ENCODE measurements at places on chromosomes 11 and 22.

- no peak for DNase-seq
Observed at GRCh38 chr11:109197656-109198055, 224.3 kb upstream of the C11orf87 start.

DNA sequence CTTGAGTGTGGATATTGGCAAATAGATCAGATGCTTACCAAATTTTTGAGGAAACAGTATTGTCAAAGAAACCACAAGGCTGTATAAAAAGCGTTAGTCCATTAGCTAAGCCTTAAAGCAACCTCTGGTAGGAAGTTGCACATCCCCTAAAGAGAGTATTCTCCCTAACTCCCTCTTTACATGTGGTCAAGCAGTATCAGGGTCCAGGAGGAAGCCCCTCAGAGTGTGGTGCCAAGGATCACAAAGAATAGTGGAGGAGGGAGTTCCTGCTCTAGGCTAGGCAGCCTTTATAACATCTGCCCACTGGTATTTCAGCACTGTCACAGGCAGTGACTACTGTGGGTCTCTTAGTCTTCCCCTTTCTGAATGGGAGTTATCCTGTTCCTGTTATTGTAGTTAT lies 18.8 kb upstream of the AMPD3 start:
- DNase-seq = no peak

- DNase-seq = no peak
Observed at GRCh38 chr22:47292546-47293320, 530.3 kb downstream of the TBC1D22A start.

- DNase-seq = peak; percentile 76
Observed at GRCh38 chr11:67303132-67303834, at the start of gene SSH3. TSS of gene SSH3 (plus strand) at chr11:67303530. CDS start at chr11:67303626, 96 bp downstream.

GRCh38 chr22:42561856-42562255 lies 8.1 kb downstream of the SERHL2 start:
- no peak for DNase-seq

- DNase-seq = no peak
Observed at GRCh38 chr11:48020092-48020755, 39.9 kb downstream of the PTPRJ start.

GRCh38 chr11:126893796-126894195 lies 106.8 kb downstream of the KIRREL3 start:
- no peak for DNase-seq

DNA sequence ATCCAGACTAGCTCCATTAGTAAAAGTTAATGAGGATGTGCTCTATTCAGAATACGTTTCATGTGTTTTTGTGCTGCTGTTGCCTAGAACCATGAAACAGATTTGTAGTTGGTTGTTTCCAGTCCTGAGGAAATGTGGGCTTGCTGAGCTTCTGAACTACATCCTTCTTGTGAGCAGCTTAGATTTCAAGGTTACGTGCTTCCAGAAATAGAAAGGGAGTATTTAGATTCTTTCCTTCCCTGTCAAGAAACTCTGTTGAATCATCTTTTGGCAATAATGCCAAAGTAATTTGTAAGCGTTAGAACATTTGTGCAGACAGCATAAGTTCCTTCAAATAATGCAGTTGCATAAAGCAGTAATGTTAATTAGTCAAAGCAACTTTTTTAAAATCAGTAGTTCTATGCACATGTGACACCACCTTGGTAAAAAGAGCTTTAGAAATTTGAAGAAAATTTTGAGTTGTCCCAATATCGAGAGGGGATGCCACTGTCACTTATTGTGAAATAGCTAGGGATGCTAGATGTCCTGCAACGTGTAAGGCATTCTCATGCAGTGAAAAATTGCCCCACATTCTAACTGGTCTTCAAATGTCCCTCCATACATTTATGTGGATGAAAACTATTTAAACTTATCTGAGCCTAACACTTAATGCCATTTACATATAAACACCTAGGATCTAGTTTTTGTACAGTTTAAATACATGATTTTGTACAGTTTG lies 169.6 kb downstream of the ETS1 start:
- no peak for DNase-seq

GRCh38 chr11:114163830-114164401 lies 104.4 kb downstream of the ZBTB16 start:
- peak; percentile 66 for DNase-seq

DNA sequence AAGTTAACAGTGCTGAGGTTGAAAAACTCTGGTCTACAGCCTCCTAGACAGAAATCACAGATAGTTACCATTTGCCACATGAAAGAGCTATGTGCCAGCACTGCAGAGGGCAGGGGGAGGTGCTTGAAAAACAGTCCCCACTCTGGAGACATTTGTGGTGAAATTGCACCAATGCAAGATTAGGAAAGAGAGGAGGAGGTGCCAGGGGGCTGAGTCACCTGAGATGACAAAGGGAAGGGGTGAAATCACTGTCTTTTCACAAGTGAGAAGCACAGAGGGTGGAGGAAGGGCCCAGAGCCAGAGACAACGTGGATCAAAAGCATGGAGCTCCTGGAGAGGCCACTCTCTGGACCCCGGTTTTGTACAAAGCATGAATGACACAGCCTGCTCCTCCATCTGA lies 196.3 kb downstream of the BUD13 start:
- DNase-seq = no peak

- no peak for DNase-seq
Observed at GRCh38 chr11:9459667-9460321, 1.0 kb upstream of the ZNF143 start.

DNA sequence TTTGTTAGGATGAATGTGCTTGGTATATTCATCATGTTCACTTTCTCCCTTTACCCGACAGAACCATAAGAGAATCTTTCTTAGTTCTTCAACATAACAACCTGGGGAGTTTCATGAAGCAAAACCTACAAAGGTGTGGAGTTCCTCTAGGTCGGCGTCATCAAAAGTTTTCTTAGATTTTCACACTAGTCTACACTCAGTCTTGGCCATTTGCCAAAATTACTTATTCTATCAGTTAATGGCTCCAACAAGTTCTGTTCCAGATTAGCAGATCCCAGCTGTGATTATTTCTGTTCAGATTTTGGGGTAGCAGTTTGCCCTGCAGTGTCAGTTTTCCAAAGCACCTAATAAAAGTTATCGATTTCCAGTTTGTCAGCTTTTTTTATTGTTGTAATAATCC lies 935.8 kb upstream of the RAG2 start:
- DNase-seq = no peak

GRCh38 chr11:120271672-120272071 lies 31.7 kb downstream of the POU2F3 start:
- DNase-seq = no peak

GRCh38 chr11:95565724-95566141 lies 223.8 kb downstream of the FAM76B start:
- DNase-seq = no peak

GRCh38 chr11:76823481-76824028 lies 37.2 kb upstream of the ACER3 start:
- no peak for DNase-seq

- DNase-seq = no peak
Observed at GRCh38 chr11:80041136-80042000, 600.5 kb upstream of the TENM4 start.

DNA sequence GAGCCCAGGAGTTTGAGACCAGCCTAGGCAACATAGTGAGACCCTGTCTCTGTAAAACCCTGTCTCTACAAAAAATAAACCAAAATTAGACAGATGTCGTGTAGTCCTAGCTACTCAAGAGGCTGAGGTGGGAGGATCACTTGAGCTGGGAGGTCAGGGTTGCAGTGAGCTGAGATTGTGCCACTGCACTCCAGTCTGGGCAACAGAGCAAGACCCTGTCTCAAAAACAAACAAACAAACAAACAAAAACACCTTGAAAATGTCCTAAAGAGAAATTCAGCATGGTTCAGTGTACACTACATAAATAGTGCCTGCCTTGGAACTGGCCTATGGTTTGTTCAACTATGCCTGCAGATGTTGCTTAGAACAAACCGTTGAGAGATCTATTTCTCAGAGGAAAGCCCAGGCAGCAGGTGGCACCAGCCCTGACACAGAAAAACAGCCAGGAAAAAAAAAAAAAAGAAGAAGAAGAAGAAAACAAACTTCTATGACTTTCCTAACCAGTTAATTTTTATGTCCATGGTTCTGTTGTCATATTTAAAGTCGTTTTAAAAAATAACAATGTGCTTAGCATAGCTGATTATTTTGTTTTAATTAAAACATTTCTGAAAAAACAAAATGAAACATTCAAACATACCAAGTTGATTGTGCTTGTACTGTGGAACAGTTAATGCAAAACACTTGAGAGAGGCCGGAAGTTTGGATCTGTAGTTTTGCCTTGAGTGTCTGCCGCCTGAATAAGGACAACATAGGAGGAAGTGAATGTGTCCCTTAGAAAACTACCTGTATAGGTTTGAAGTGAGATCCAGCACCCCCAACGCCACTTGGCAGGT lies 5.4 kb downstream of the KREMEN1 start:
- no peak for DNase-seq

DNA sequence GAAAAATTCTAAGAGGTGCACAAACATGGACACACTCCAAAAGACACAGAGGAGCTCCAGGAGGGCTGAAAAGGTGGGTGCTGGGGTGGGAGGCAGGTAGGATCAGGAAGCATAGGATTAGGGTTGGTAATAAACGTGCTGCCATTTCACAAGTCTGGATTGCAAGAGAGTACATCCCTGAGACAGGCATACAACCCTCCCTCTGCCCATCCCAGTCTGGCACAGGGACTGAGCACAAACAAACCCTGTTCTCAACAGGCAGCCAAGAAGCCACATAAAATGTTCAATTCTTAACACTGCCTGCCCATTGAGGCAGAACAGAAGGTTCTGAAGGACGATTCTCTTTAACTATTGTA lies 18.5 kb downstream of the SLC35F2 start:
- DNase-seq = no peak

- no peak for DNase-seq
Observed at GRCh38 chr11:13713982-13714381, 45.5 kb downstream of the FAR1 start.

DNA sequence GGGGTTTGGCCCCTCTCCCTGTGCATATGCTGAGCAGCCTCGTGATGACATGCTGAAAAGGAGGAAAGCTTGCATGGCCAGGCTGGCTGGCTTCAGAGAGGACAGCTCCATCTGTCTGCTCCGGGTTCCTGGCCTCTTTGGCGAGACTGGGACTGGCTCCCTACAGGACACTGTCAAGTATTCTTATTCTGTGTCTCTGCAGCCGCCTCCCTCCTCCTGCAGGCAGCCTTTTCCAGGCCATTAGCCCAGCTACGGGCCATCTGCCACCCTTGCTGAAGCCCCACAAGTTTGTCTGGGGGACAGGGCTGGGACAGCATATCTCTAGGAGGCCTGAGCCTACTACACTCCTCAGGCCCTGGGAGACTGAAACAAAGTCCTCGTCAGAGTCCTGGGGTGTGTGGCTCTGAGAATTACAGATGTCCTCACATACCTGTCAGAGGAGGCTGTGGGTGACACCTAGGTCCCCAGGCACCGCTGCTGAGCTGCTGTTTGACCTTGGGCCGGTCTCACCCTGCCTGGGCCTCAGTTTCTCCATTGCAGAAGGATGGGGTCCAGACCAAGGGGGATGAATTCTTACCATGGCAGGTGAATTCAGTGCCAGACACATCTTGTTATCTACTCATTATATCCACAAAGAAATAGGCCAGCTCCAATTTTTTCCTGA lies 11.0 kb downstream of the MRGPRG start:
- peak; percentile 46 for DNase-seq

- DNase-seq = no peak
Observed at GRCh38 chr11:65891219-65892136, 1.0 kb downstream of the CCDC85B start.

DNA sequence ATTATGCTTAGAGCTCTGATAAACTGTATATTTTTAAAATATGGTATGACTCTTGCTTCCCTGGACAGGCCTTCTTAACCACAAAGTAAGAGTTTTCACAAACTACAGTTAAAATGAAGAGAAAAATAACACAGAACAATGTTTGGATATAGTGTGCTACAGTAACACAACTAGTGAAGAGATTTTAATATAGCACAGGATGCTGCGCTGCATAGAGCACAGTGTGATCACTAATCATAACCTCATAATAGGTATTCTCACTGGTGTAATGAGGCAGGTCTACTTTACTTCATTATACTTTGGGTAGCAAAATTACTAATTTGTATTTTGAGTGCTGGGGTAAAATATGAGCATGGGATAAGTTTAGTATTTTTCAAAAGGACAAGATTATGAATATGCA lies 256.5 kb downstream of the GUCY1A2 start:
- no peak for DNase-seq

- DNase-seq = no peak
Observed at GRCh38 chr22:42716649-42717127, 4.0 kb downstream of the A4GALT start.

DNA sequence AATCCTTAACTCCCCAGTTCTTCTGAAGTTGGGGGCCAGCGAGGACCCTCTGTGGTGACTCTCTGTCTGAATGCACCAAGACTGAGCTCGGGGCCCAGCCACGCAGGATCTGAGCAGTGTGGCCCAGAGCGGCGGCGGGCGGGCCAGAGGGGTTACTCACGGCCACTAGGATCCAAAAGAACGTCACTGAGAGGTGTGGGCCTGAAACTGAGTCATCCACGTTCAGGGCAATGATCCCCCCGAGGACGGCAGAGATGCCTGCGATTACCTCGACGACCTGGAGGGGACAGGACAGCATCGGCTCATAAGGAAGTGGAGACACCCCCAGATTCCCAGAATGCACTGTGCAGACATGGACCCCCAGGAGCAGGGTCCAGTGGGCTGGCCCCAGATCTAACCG lies 11.2 kb downstream of the MLC1 start:
- DNase-seq = no peak

DNA sequence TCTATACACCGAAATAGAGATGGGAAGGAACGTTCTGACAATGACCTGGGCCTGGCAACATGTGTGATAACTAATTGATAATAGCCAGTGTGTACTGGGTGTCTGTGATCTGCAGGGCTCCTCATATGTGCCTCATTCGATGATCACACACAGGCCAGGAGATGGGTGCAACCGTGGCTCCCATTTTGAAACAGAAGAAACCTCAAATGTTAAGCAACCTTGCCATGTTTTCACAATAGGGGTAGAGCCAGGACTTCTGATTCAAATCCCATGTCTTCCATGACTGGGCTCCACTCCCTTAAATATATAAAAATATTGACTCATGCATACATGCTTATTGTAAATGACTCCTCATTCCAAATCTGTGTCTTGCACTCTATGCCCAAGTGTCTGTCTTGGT lies 11.1 kb downstream of the APOL3 start:
- DNase-seq = no peak

Measured in C1 segment of cervical spinal cord (tissue), 14 donors.